ENCODE measurements at places on chromosomes 3 and 15.

- no peak for DNase-seq
Measured at GRCh38 chr3:120839120-120839519, 68.9 kb upstream of the STXBP5L start.

GRCh38 chr15:66705277-66706146 is 3.5 kb downstream of the SMAD6 start:
- no peak for DNase-seq

- no peak for DNase-seq
Measured at GRCh38 chr3:47413751-47414150, 32.9 kb downstream of the PTPN23 start.

- DNase-seq = no peak
Measured at GRCh38 chr3:193330555-193331204, 47.9 kb downstream of the ATP13A5 start.

DNA sequence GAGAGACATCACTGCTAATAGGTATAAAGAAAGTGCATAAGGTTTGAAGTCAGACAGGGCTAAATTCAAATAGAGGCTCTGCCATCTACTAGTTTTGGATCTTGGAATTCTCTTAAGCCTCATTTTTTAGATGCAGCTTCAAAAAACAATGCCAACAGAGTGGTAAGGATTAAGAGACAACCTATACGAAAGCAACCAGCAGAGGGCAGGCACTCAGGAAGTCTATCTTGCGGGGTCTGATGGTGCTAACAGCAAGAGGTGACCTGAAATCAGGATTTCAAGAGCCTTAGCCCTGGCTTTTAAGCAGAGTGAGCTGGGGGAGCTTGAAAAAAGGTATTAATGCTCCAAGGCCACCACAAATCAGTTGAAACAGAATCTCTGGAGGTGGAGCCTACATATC is 40.7 kb downstream of the LDHAL6B start:
- DNase-seq = no peak

DNA sequence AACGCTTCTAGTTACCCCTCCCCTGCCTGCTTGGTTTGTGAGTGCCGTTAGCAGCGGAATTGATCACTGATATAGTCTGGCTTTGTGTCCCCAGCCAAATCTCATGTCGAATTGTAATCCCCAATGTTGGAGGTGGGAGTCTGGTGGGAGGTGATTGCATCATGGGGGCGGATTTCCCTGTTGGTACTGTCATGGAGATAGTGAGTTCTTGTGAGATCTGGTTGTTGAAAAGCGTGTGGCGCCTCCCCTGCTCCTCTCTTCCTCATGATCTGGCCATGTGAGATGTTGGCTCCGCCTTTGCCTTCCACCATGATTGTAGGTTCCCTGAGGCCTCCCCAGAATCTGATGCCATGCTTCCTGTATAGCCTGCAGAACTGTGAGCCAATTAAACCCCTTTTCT is 47.3 kb upstream of the PGPEP1L start:
- DNase-seq = no peak

GRCh38 chr3:107651782-107652181 is 129.0 kb downstream of the BBX start:
- no peak for DNase-seq

- DNase-seq = no peak
Measured at GRCh38 chr3:173976281-173976680, 578.7 kb downstream of the NLGN1 start.

GRCh38 chr3:187841560-187841959 is 96.3 kb upstream of the BCL6 start:
- no peak for DNase-seq

GRCh38 chr15:65920121-65920520 is 50.8 kb downstream of the RAB11A start:
- no peak for DNase-seq

DNA sequence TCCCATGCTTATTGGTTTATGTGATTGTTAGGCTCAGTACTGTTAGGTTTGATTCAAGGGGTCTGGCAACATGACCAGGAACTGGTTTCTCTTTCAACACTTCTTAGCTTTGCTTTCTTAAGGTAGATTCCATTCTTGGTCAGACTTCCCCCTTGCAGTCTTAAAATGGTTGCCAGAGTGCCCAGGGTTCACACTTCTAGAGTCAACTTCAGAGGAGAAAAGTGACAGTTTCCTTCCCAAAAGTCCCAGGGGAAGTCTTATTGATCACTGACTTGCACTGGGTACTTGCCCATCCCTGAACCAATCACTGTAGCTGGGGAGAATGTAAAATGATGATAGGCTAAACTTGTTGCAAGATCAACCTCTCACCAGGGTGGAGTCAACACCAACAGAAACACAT is 14.1 kb downstream of the MGLL start:
- no peak for DNase-seq

GRCh38 chr15:60966746-60967145 is 262.4 kb downstream of the RORA start:
- DNase-seq = no peak

GRCh38 chr15:41377978-41378377 is 24.3 kb downstream of the NDUFAF1 start:
- DNase-seq = no peak

GRCh38 chr3:14170531-14171159 is 7.8 kb downstream of the XPC start:
- no peak for DNase-seq

DNA sequence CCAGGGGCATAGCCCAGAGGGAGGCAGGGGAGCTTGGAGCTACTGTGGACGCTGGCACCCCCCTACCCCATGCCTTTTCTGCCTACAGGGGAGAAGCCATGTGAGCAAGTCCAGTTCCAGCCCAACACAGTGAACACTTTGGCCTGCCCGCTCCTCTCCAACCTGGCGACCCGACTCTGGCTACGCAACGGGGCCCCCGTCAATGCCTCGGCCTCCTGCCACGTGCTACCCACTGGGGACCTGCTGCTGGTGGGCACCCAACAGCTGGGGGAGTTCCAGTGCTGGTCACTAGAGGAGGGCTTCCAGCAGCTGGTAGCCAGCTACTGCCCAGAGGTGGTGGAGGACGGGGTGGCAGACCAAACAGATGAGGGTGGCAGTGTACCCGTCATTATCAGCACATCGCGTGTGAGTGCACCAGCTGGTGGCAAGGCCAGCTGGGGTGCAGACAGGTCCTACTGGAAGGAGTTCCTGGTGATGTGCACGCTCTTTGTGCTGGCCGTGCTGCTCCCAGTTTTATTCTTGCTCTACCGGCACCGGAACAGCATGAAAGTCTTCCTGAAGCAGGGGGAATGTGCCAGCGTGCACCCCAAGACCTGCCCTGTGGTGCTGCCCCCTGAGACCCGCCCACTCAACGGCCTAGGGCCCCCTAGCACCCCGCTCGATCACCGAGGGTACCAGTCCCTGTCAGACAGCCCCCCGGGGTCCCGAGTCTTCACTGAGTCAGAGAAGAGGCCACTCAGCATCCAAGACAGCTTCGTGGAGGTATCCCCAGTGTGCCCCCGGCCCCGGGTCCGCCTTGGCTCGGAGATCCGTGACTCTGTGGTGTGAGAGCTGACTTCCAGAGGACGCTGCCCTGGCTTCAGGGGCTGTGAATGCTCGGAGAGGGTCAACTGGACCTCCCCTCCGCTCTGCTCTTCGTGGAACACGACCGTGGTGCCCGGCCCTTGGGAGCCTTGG is 5.6 kb downstream of the CIB1 start:
- DNase-seq = no peak

GRCh38 chr3:170907637-170908234 is 701 bp downstream of the EIF5A2 start:
- DNase-seq = no peak

- DNase-seq = no peak
Measured at GRCh38 chr3:124034016-124034843, 42.3 kb upstream of the ROPN1 start.

DNA sequence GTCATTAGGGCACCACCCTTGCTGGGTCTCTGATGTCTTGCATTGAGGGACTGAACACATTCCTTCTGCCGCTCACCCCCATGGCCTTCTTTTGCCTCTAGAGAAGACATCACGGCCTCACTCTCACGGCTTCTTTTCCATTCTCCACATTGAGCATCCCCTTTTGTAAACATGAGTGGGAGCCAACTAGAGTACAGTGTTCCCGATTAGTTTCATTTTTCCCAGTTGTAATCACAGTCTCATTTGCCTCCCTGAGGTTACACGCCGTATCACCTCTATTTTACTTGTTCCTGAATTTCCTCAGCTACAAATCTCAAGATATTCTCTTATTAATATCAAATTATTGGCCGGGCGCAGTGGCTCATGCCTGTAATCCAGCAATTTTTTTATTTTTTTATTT is 17.5 kb downstream of the USP13 start:
- no peak for DNase-seq

- DNase-seq = no peak
Measured at GRCh38 chr15:73600413-73601335, 32.5 kb downstream of the NPTN start.

GRCh38 chr15:31255732-31256377 is 70.8 kb upstream of the KLF13 start:
- no peak for DNase-seq

GRCh38 chr3:186653080-186653707 is 12.6 kb upstream of the HRG start:
- DNase-seq = no peak

DNA sequence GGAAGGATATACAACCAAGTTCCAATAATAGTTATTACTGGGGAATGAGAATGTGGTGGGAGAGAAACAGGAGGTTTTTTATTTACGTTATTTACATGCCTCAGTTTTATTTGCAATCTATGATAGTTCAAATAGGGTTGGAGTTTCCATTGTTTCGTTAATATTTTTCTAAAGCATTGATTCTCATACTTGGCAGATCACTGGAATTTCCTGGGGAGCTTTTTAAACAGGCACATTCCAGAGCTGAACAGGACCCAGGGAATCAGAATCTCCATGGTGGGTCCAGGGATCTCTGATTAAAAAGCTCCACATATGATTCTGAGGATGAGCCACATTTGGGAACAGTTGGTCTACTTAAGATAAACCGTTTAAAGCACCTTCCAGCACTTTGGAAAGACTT is 123.9 kb downstream of the IL20RB start:
- DNase-seq = no peak

- DNase-seq = no peak
Measured at GRCh38 chr15:69540622-69541021, 88.0 kb downstream of the RPLP1 start.

DNA sequence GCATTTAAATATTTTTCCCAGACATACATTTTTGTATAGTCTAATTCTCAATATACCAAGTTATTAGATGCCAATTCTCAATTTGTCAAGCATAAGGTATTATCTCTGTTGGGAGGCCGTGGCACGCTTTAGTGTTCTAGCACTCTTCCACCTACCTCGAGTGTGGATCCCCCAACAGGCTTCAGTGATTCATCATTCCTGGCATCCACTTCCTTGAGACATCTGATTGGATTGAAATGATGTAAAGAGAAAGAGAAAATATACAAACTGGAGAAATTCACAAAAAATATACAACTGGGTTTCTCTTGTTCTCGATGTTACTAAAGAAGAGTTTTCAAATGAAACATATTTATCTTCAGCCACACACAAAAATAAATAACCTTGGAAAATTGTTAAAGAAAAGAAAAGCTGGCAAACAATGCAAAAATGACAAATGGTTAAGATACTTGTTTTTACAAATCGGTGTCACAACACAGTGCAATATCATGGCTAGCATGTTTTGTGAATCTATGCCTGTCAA is 218.0 kb upstream of the CDIN1 start:
- DNase-seq = no peak

DNA sequence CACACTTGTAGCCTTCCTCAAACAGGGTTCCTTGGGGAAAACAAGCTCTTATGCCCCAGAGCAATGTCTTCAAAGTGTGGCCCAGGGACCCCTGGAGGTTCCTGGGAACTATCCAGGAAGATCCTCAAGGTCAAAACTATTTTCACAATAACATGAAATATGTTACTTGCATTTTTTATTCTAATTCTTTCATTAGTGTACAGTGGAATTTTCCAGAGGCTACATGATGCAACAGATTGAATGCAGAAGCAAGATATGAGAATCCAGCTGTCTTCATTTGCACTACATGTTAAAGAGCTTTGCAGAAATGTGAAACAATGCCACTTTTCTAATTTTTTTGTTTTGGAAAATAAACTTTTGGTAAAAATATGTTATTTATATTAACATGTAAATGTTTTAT is 190.9 kb downstream of the SLC9A9 start:
- DNase-seq = no peak

DNA sequence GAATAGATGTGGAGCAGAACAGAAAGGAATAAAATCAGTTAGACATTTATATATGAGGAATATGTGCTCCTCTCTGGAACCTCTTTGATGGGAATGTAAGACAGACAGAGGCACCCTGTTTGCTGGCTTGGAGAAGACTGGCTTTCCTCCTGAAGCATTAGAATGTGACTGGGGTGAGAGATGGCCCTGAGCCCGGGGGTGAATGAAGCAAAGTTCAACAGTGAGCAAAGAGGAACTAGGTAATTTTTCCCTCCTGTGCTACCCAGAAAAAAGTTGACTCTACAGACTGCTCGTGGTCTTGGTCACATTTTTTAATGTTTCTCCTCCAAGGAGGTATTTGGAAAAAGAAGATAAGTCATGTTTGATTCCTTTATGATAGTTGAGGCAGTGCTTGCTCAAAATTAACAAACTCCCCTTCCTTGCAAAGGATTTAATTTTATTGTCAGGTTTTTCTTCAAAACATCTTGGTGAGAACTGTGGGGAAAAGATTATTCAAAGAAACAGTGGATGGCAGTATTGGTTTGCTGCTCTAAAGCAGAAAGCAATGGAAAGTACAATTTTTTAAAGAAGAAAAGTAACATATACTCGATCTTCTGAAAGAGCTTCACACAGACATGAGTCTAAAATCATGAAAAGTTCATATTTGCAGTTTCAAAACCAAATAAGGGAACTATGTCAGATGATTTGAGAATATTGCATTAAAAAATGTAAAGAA is 370.4 kb upstream of the CDIN1 start:
- DNase-seq = no peak

- no peak for DNase-seq
Measured at GRCh38 chr3:187922704-187923416, 177.6 kb upstream of the BCL6 start.

DNA sequence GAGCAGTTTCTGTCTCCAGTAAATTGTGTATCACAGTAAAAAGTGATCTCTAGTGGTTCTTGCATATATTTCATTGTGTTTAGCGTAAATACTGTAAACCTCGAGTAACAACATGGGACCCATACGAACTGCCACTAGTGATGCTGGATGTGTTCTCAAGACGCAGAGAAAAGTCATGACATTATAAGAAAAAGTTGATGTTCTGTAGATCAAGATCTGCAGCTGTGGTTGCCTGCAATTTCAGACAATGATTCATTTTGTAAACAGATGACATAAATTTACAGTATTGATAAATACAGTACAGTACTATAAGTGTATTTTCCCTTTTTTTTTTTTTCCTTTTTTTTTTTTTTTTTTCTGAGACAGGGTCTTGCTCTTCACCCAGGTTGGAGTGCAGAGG is 100.1 kb downstream of the DPH6 start:
- no peak for DNase-seq

DNA sequence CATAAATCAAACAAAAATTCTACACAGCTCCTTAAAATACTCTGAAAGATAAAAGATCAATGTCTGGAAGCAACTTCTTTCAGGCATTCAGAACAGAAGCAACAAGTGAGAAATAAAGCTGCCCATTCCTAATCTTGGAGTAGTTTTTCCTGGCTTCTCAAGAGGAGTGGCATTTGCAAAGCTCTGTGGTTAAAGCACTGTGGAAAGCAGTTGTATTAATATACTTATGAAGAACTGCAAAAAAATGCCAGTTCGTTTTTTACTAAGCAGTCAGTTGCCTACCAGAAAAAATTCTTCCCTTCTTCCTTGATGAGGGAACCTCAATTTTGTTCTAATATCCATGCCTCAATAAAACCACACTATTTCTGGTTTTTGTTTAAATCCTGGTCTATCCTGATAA is 197.8 kb downstream of the TNIK start:
- no peak for DNase-seq
